ENCODE measurements at places on chromosomes 4 and X. TPM values are rescaled to one million over a fixed set of nuclear protein-coding genes. Genes with fewer than 3 reads are reported as not detected.

DNA sequence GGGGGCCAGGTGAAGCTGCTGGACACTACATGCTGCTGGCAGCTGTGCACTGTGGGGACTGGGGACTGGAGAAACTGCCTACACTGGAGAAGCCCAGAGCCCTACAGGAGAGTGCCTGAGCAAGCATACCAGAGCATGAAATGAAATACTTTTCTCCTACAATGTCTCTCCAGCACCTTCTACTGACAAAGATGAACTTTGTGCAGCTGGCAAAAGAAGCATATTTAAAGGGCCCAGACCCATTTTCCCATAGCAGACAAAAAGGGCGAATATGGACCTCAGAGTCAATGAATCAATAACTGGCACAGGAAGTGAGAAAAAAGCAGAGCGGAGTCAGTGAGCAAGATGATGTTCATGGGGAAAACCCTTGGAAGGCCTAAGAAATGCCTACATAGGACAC is 30.9 kb upstream of the GK start:
- DNase-seq = no peak

GRCh38 chrX:9577555-9577954 is 112.7 kb downstream of the TBL1X start:
- no peak for DNase-seq

GRCh38 chr4:141425124-141425523 is 204.4 kb downstream of the ZNF330 start:
- DNase-seq = peak; percentile 58

GRCh38 chrX:119692191-119693039 is 553 bp downstream of the SEPTIN6 start:
- no peak for DNase-seq

- DNase-seq = no peak
Measured at GRCh38 chr4:14478504-14478903, 523.8 kb upstream of the CPEB2 start.

DNA sequence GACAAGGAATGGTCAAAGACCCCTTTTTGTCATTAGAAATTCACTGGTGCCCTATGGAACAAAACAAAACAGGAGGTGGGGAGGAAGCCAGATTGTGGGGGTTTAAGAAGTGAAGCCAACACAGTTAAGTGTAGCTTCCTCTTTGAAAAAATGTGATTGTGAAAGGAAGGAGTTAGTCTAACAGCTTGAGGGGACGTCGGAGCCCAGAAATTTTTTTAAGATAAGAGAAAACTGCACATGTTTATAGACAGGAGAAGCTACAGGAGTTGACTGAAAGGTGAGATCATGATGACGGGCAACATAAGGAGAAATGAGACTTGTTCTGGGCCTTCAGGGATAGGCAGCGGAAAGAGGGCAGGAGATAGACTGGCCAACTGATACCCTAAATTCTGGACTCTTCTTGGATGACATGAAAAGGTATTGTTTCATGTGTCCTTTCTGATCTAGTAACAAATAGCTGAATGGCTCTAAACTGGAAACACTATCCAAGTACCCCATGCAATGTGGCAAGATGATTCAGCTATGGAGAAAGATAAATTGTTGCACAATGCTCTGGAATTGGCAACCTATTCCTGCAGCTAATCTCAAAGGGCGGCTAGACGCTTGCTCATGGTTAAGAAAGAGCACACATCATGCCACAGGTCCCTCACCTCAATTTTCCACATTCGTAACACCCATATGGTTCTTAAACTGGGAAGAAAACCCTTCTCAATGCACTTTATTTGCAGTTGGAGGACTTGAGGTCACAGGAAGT is 3.7 kb upstream of the HDAC8 start:
- DNase-seq = no peak

ATP8A1 gene
- 0.20 TPM for polyA plus RNA-seq

ATP2B3 gene
- polyA plus RNA-seq = not detected

Measured in AG04450 (cell line).